ENCODE measurements at places on chromosomes 6 and 20.

- DNase-seq, result no peak
Observed at GRCh38 chr20:17635332-17636244, 46.5 kb downstream of the RRBP1 start.

DNA sequence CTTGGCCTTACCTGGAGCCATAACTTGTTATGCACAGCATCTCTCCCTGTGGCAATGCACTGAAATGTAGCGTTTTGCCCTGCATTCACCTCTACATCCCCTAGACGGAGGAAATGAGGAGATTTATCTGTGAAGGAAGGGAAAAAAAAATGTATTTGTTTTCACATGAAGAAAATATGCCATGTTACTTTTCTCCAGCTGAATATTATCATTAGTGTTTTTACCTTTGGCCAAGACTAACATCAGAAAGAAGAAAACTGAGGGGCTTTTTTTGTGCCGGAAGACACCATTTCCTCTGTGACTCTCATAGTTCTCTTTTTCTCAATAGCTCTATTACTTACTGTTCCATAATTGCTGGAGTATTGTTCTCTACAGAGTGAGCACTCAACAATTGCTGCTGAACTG, 280.4 kb downstream of the PTPRK start:
- no peak for DNase-seq

GRCh38 chr6:34901930-34902329, 12.9 kb downstream of the ANKS1A start:
- no peak for DNase-seq

GRCh38 chr6:33199687-33200218, 712 bp downstream of the RXRB start:
- DNase-seq, result no peak

DNA sequence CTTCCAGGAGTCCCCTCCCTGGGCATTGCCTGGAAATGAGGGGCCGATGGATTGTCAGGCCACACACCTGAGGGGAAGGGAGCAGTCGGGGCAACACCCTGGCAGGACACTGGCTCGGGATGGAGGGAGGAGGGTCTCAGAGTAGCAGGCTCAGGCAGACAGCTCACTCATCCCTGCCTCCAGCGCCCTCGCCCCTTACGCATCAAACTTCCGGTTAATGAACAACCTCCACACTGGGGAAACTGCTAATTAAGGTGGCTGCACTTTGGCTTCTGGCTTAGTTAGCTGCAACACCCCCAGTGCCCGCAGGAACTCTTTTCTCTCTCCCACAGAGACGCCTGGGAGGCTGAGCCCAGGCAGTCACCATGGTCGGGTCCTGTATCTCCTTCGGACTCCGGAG, 13.4 kb upstream of the CHRNA4 start:
- no peak for DNase-seq

DNA sequence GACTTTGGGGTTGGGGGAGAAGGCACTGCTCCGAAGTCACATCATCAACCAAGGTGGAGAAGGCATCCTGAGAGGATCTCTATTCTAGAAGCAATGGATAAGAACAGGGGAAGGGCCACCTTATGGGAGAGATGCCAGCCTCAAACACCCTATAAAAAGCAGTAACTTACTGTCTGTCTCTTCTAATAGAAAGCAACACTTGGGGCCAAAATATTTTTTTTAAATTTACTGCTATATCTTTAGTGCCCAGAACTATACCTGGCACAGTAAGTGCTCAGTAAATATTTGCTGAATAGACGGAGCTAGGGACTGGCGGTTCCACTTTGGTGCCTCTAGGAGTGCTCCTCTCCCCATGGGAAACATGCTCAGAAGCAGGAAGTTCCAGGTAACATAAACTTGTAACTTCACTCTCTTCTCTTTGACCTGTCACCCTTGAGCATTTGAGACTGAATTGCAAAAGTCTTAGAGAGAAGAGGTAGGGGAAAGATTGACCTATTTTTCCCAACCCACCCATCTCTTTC, 807 bp upstream of the OTOR start:
- no peak for DNase-seq

DNA sequence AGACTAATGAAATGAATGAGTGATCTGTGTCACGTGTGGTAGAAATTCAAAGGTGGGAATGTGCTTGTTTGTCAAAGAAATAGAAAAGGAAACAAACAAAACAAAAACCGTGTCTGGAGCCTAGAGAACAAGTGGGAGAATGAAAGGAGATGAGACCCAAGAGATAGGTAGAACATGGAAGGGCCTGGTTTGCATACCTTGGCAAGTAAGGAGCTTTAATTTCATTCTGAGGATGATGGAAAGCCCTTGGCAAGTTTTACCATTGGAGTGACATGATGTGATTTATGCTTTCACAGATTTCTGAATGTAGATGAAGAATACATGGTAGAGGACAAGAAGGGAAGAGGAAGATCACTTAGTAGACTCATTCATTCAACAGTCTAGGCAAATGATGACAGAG, 26.8 kb upstream of the PRDM1 start:
- DNase-seq, result no peak

DNA sequence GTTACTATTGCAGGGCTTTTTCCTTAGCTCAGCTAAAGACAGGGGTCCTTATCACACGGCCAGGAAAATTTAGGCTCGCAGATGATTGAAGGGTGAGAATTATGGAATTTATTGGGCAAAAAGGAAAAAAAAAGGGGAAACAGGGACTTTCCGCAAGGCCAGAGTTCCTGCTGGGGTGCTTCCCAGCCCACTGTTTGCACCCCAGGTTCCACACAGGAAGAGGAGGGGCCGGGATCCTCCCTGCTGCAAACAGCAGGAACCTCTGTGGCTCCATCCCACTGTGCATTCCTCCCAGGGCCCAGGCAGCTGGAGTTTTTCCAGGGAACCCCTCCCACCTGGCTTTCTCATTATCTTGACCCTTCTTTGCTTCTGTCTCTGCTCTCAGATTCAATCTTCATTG, 35.9 kb upstream of the IL20RA start:
- DNase-seq, result no peak

- DNase-seq, result no peak
Observed at GRCh38 chr6:139970591-139970991, 596.1 kb upstream of the CITED2 start.

DNA sequence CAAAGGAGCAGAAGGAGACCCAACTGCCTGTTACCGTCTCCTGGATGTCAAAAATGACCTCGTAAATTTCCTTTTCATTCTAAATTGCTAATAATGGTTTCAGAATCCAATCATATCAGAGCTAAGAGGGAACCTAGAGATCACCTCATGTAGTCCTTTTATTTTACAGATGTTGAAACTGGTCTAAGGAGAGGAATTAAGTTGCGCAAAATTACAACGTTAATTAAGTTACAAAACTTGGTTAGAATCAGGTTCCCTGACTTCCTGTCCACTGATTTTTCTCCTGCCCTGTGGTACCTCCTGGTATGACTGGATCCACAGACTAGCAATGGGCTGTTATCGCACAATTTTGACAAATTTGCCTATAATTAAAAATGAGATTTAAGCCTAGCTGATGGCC, 9.0 kb upstream of the STK38 start:
- DNase-seq, result no peak

GRCh38 chr6:151379933-151380847, 11.2 kb downstream of the ZBTB2 start:
- no peak for DNase-seq

DNA sequence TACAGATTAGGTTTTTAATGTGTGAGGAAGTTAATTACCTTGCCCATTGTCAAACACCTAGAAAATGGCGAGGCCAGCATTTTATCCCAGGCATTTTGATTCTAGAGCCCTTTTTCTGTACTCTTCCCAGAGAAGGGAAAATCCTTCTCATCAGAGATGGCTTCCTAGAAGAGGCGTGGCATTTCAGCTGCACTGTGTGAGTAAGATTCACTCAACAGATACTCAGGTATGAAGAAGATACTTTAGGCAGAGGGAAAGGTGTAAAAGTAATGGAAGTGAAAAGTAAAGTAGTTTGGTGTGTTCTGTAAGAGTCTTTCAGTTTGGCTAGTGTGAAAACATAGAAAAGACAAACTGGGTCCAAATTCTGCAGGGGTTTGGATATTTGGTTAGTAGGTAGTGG, 113.8 kb downstream of the MAP3K4 start:
- DNase-seq, result no peak

- no peak for DNase-seq
Observed at GRCh38 chr6:18330548-18331081, 56.5 kb upstream of the RNF144B start.

GRCh38 chr6:121885399-121886152, 450.1 kb downstream of the GJA1 start:
- DNase-seq, result no peak

- DNase-seq, result no peak
Observed at GRCh38 chr6:84601366-84601765, 163.0 kb downstream of the TBX18 start.

GRCh38 chr6:137766596-137767370, 100.3 kb upstream of the TNFAIP3 start:
- DNase-seq, result no peak

DNA sequence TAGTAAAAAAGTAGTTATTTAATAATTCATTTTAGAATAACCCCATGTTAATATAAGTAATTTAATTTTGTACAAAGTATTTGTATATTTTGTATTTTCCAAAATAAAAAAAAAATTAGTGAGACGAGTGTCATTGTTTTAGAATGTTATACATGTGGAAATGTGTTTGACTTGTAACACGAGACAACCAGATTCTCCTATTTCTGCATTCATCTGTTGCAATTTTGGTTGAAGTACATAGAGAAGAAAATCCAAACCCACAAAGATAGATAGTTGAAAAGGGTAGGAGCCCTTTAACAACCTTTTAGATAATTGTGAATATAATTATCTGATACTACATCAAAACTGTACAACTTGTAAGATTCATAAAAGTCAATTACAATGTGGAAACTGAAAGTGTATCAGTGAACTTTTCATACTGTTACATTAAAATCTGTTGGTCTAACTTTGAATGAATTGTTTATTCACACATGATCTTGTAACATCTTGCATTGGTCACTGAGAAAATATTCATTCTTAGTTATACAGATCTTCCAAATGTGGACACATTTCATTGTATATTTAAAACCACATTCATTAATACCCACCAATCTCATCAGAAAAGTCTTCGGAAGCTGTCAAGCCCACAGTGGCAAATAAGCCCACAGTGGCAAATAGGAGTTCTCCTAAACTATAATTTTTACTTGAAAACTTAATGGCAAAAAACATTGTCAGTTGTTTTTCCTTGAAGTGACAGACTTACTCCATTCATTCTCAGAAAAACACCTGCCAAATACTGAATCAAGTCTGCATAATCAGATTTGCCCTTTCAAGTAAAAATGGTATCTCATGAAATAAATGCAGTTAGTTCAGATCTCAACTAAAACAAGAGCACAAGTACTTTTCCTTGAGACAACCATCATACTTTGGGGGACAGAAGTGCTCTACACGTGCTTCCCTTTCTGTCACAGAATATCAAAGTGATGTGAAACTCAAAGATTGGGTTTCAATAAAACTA, 52.8 kb downstream of the FKBP5 start:
- no peak for DNase-seq

- DNase-seq, result no peak
Observed at GRCh38 chr6:139117734-139118133, 17.1 kb upstream of the HECA start.

- DNase-seq, result no peak
Observed at GRCh38 chr6:4667591-4667990, 108.6 kb upstream of the CDYL start.

GRCh38 chr20:41196653-41197225, 59.4 kb downstream of the PLCG1 start:
- DNase-seq, result no peak

DNA sequence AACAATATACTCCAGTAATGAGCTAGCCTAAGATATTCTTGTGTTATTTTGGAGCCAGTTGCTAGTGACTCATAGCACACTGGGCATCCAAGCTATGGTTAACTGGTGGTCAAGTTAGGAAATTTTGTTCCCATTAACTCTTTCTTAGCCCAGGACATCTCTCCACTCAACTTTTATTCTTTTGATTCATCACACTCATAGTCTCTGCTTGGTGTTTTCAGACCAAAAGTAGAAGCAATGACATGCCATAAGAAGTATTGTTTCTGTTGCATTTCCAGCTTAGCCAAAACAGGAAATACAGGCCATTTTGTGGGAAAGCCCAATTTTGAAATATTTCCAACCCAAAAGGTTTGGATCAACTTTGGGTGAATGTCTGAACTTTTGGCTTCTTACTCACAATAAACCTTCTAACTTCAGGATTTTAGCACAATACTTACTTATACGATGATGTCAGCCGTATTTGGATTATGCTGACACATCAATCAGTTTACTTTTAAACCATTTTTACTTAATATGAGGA, 31.6 kb upstream of the CCN2 start:
- no peak for DNase-seq

DNA sequence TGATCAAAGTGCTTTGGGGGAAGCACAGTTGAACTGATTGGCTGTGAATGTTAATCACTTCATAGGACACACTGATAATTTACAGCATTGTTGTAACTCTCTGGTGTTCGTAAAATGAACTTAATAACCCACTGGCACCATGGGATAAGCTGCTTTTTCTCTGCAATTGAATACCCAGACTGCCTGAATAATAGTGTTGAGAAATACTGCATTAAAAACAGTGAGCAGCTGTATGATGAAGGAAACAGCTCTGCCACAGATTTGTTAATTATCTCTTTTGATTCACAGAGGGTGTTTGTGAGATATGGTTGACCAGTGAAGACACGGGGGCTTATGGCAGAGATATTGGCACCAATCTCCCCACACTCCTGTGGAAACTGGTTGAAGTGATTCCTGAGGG, 420.9 kb downstream of the CDKAL1 start:
- DNase-seq, result no peak
